Stomach (tissue), 19 donors: ENCODE measurements at places on chromosomes 1 and 21. TPM values are rescaled to one million over a fixed set of nuclear protein-coding genes. Genes with fewer than 3 reads are reported as not detected.
A peak's percentile ranks its signal among the peaks of the same experiment; 100 is the strongest.

Gene PRRX1
- total RNA-seq: 0.58 TPM

DNA sequence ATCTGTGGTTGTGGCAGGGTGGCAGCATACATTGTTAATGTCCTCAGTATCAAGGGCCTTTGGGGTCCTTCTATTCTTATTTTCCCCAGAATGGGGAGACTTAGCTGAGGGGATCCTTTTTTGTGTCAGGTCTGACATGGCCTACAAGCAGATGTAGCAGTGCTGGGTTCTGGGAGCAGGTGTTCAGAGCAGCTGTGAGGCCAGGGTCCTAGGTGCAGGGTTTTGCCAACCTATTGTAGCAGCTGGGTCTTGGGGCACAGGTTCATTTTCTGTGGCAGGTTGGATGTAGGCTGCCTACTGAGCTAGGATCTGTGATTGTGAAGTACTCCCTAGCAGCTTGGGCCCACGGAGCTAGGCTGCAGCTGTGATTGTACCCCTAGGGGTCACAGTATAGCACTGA is 60.1 kb downstream of the DIPK1A start:
- no peaks in the 10 kb centered on the region for H3K27me3 ChIP-seq
- H3K27ac ChIP-seq: no peak overlapping the region
- no peak for DNase-seq
- no peaks in the 10 kb centered on the region for H3K4me1 ChIP-seq
- H3K36me3 ChIP-seq: peaks cover 6% of the 10 kb centered on the region

DNA sequence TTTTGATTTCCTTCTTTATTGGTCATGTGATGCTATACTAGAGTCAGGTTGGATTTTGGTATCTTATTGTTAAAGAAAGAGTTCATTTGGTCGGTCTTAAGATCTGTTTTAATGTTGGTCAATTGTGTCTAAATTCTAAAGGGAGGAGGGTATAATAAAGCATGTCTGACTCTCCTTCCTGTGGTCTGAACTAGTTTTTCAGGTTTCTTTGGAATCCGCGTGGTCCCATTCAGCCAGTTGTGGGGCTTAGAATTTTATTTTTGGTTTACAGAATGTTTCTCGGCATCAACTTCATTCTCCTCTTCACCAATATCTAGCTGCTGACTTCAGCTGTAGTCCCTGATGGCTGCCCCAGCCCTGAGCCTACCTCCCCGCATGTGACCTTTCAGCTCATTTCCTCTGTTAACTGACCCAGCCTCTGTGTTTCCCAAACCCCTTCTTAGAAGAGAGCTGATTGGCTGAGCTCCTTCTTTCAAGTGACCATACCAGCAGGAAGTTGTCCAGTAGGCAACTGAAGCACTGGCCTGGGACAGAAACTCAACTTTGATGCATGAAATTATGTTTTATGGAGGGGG is 8.7 kb upstream of the MYOC start:
- no peaks in the 10 kb centered on the region for H3K27me3 ChIP-seq
- no peak for DNase-seq
- peak overlapping the region; percentile 5 for H3K27ac ChIP-seq
- H3K4me1 ChIP-seq: peaks cover under 1% of the 10 kb centered on the region
- H3K4me3 ChIP-seq: no peak overlapping the region

DNA sequence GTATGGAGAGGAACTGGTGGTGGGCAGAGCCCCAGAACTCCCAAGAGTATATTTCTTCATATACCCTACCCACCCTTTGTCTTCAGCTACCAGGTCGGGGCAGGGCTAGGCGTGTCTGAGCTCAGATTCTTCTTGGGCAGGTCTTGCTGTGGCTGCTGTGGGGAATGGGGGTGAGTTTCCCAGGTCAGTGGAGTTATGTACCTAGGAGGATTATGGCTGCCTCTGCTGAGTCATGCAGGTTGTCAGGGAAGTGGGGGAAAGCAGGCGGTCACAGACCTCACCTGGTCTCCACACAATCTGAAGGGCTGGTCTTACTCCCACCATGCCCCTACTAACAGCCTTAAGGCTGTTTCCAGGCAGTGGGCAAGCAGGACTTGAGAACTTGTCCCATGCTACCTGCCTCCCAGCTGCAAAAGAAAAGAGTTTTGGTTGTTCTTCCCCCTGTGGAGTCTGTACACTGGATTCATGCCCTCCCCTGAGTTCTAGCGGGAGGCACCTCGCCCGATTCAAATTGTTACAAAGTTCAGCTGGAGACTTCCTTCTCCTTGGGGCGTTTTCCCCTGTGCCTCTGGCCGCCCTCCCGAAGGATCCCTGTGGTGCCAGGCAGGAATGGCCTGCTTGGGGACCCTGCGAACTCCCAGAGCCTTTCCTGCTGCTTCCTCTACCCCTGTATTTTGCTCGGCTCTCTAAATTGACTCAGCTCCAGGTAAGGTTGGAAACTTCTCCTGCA is 58.6 kb downstream of the NPHS2 start:
- H3K27ac ChIP-seq: peak overlapping the region; percentile 37
- no peak overlapping the region for H3K4me3 ChIP-seq
- H3K4me1 ChIP-seq: no peaks in the 10 kb centered on the region
- H3K36me3 ChIP-seq: no peaks in the 10 kb centered on the region
- no peaks in the 10 kb centered on the region for H3K27me3 ChIP-seq

Gene CYP4A22
- not detected for total RNA-seq

Gene EVI5
- total RNA-seq: 30.0 TPM

- no peak for DNase-seq
- no peaks in the 10 kb centered on the region for H3K4me1 ChIP-seq
- no peaks in the 10 kb centered on the region for H3K27me3 ChIP-seq
- no peaks in the 10 kb centered on the region for H3K36me3 ChIP-seq
- no peak overlapping the region for H3K4me3 ChIP-seq
Measured at GRCh38 chr21:35561116-35561515, 499.2 kb downstream of the SETD4 start.
